DMS153 (cell line): ENCODE measurements at places on chromosomes 5 and 9.
A peak's percentile ranks its signal among the peaks of the same experiment; 100 is the strongest.

- no peak for DNase-seq
Measured at GRCh38 chr5:143931986-143932385, 120.0 kb downstream of the HMHB1 start.

- DNase-seq = no peak
Measured at GRCh38 chr5:1985781-1986180, 103.1 kb upstream of the IRX4 start.

DNA sequence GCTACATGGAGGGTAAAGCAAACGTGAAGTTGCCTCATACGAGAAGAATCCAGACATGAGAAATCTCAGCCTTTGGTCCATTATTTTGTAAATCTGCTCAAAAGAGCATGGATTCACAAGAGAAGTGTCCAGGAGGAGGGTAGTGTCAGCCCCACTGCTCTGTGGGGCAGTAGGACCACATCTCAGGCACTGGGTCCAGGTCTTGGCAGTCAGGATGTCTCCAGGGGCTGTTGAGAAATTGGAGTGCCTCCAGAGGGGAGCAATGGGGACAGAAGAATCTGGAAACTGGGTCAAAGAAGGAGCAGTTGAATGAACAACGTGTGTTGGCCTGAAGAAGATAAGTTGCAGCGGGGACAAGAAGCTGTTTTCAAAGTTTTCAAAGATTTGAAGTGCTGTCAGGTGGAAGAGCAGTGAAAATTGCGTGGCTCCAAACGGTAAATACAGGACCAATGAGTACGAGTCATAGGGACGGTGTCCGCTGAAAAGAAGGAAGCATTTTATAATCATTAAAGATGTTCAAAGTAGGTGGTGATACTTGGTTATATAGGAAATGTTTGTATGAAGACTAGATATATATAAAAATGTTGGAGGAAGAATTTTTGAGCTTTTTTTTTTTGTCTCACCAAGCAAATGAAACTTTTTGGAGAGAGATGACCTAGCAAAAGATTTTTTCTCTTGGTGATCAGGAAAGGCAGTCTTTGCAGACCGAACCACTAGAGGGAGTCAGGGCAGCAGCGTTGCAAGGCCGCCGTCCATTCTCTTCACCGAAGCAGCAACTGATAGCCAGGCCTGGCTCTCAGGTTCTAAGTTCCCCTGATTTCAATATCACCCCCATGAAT lies 57.1 kb upstream of the ZBED3 start:
- DNase-seq = peak; percentile 26

DNA sequence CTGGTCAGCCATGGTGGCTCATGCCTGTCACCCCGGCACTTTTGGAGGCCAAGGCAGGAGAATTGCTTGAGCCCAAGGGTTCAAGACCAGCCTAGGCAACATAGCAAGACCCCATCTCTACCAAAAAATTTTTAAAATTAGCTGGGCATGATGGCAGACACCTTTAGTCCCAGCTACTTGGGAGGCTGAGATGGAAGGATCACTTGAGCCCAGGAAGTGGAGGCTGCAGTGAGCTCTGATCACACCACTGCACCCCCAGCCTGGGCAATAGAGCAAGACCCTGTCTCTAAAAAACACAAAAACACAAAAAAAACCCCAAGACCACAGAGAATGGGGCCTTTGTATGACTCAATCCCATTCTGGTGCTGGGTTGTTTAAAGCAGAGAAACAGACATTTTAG lies 44.0 kb downstream of the MED27 start:
- DNase-seq = no peak

GRCh38 chr9:110029429-110029955 lies 178.5 kb downstream of the C9orf152 start:
- DNase-seq = no peak

- DNase-seq = peak; percentile 32
Measured at GRCh38 chr9:114911167-114911821, 19.1 kb downstream of the TNFSF8 start.
